ENCODE measurements at places on chromosomes 7 and 10.
A peak's percentile ranks its signal among the peaks of the same experiment; 100 is the strongest.

GRCh38 chr7:42345478-42346299 lies 108.7 kb upstream of the GLI3 start:
- H3K27me3 ChIP-seq, result no peaks in the 10 kb centered on the region
- H3K4me1 ChIP-seq, result peaks cover 64% of the 10 kb centered on the region
- no peak overlapping the region for H3K4me3 ChIP-seq
- DNase-seq, result no peak
- no peaks in the 10 kb centered on the region for H3K36me3 ChIP-seq

DNA sequence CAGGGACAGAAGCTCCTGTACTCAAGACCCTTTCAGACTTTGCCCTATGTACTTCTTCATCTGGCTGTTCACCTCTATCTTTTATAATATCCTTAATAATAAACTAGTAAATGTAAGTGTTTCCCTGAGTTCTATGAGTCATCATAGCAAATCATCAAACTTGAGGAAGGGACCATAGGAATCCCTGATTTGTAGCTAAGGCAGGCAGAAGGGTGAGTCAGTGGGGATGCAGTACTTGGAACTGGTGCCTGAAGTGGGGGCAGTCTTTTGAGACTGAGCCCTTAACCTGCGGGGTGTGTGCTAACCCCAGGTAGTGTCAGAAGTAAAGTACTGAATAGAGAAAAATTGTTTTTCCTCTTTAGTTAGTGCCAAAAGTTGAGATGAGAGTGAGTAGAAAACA lies 6.2 kb upstream of the TMEM243 start:
- no peak overlapping the region for H3K4me3 ChIP-seq
- H3K4me1 ChIP-seq, result peaks cover 4% of the 10 kb centered on the region
- no peak for DNase-seq
- H3K27ac ChIP-seq, result no peak overlapping the region
- H3K27me3 ChIP-seq, result peaks cover 27% of the 10 kb centered on the region
- H3K36me3 ChIP-seq, result no peaks in the 10 kb centered on the region

GRCh38 chr10:124802313-124802675 lies 675 bp downstream of the ABRAXAS2 start:
- H3K36me3 ChIP-seq, result no peaks in the 10 kb centered on the region
- H3K4me1 ChIP-seq, result peaks cover 23% of the 10 kb centered on the region
- H3K27ac ChIP-seq, result peak overlapping the region; percentile 87
- DNase-seq, result no peak

GRCh38 chr10:4596951-4597350 lies 229.1 kb upstream of the AKR1E2 start:
- no peak overlapping the region for H3K27ac ChIP-seq
- DNase-seq, result no peak
- no peaks in the 10 kb centered on the region for H3K36me3 ChIP-seq
- no peaks in the 10 kb centered on the region for H3K4me1 ChIP-seq

DNA sequence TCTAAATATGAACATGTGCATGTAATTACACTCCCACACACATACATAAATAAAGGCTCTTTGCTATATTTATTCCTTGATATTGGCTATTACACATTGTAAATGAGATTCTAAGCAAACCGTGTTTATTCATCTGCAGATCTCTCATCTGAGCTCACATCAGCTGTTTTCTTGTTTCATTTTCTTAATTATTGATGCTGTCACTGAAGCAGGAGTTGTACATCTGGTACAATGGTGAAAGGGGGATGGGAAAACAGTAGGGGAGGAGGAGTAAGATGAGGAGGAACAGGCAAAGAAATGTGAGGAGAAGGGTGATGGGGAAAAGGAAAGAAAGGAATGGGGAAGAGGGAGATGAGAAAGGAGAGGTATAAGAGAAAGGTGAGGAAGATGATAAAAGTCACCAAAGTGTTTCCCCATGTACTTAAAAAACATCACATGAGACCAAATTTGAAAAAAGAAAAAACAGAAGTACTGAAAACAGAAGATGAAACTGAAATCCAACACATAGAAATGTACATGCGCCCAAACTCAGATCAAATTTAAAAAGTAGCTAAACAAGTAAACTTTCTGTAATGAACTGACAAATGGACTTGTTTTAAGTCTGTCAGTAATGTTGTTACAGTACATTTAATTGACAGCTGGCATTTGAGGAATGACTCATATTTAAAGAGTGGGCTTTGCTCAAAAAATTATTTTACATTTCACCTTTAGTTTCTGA lies 472.2 kb downstream of the ARL4A start:
- no peak for DNase-seq
- H3K4me1 ChIP-seq, result peaks cover 8% of the 10 kb centered on the region
- H3K27ac ChIP-seq, result no peak overlapping the region
- H3K27me3 ChIP-seq, result no peaks in the 10 kb centered on the region
- H3K36me3 ChIP-seq, result no peaks in the 10 kb centered on the region

DNA sequence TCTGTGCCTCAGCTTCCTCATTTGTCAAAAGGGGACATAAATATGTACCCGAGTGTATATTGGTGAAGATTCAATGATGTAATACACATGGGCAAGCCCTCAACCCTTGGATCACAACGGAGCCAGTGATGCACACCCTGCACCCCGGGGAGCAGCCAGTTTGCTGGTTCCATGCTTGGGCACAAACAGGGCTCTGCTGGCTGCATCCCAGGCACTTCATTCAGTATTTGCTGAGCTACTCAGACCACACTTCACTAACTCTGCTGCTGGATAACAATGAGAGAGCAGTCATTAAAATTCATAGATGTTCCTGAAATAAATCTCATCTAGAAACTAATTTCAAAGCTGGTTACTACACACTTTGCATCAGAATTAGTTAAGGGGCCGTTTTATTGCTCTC lies 72.0 kb downstream of the SCRN1 start:
- no peak for DNase-seq
- peaks cover 7% of the 10 kb centered on the region for H3K36me3 ChIP-seq
- H3K27me3 ChIP-seq, result no peaks in the 10 kb centered on the region

DNA sequence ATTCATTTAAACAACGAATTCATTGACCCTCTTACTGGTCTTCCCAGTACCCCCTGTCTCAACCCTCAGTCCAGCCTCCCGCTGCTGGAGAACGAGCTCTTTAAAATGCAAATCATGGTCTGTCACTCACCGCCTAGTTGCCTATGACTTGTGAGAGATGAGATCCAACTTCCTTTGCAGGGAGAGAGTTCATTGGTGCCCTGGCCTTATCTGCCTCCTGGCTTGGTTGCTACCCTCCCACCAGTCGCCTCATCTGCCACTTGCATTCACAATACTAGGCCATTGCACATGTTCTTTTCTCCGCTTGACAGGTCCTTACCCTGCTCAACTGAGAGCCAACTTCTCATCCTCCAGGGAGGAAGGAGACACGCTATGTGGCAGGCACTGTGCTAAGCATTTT lies 54.0 kb upstream of the MXI1 start:
- no peaks in the 10 kb centered on the region for H3K36me3 ChIP-seq
- peaks cover 2% of the 10 kb centered on the region for H3K27me3 ChIP-seq
- no peak overlapping the region for H3K27ac ChIP-seq
- no peak overlapping the region for H3K4me3 ChIP-seq
- DNase-seq, result no peak

- no peaks in the 10 kb centered on the region for H3K4me1 ChIP-seq
- H3K36me3 ChIP-seq, result no peaks in the 10 kb centered on the region
- no peak for DNase-seq
- no peak overlapping the region for H3K4me3 ChIP-seq
- no peaks in the 10 kb centered on the region for H3K27me3 ChIP-seq
Observed at GRCh38 chr7:45692031-45692430, 117.9 kb downstream of the ADCY1 start.

GRCh38 chr7:2159176-2159520 lies 73.6 kb downstream of the MAD1L1 start:
- H3K4me3 ChIP-seq, result no peak overlapping the region
- peaks cover 47% of the 10 kb centered on the region for H3K4me1 ChIP-seq
- H3K27ac ChIP-seq, result peak overlapping the region; percentile 32
- peaks cover 8% of the 10 kb centered on the region for H3K36me3 ChIP-seq
